Esophagus muscularis mucosa (tissue), 4 donors: ENCODE measurements at places on chromosomes 5 and 9. TPM values are rescaled to one million over a fixed set of nuclear protein-coding genes. Genes with fewer than 3 reads are reported as not detected.
A peak's percentile ranks its signal among the peaks of the same experiment; 100 is the strongest.

DNA sequence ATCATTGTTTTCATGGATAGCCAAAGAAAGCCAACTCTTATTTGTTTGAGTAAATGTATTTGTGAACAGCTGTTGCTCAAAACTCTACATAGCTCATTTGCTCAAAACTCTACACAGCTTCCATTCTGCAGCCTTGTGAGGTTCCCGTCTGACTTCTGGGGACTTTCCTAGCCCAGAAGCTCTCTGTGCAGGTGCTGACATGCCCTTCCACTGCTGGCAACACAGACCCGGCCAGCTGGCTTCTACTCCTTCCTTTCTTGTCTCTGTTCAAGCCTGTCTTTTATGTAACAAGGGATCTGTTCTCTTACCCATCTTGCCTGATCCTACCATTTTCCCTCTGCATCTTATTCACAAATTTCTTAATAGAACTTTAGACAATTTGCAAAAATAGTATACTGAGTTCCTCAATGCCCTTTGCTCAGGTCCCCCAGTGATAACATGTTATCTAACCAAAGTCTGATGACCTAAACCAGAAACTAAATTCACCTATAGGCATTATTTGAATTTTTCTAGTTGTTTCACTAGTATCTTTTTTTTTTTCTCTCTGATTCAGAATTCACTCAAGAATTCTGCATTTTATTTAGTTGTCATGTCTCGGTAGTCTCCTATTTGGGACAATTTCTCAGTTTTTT is 556.5 kb upstream of the SEMA6A start:
- H3K27ac ChIP-seq: no peak overlapping the region
- no peak for DNase-seq
- no peaks in the 10 kb centered on the region for H3K36me3 ChIP-seq

GRCh38 chr9:114409103-114409780 is 21.5 kb upstream of the AKNA start:
- DNase-seq: no peak
- no peak overlapping the region for H3K4me3 ChIP-seq
- H3K4me1 ChIP-seq: peaks cover 10% of the 10 kb centered on the region
- H3K36me3 ChIP-seq: peaks cover 16% of the 10 kb centered on the region
- H3K27me3 ChIP-seq: no peaks in the 10 kb centered on the region
- H3K27ac ChIP-seq: no peak overlapping the region

GRCh38 chr5:103375863-103376591 is 117.5 kb downstream of the MACIR start:
- H3K27ac ChIP-seq: no peak overlapping the region
- H3K36me3 ChIP-seq: no peaks in the 10 kb centered on the region
- no peaks in the 10 kb centered on the region for H3K4me1 ChIP-seq
- no peaks in the 10 kb centered on the region for H3K27me3 ChIP-seq
- no peak for DNase-seq

GRCh38 chr9:70466976-70467561 is 52.6 kb upstream of the KLF9 start:
- H3K4me3 ChIP-seq: no peak overlapping the region
- peaks cover 34% of the 10 kb centered on the region for H3K4me1 ChIP-seq
- no peaks in the 10 kb centered on the region for H3K36me3 ChIP-seq
- DNase-seq: no peak
- H3K27ac ChIP-seq: peak overlapping the region; percentile 49
- H3K27me3 ChIP-seq: no peaks in the 10 kb centered on the region

DNA sequence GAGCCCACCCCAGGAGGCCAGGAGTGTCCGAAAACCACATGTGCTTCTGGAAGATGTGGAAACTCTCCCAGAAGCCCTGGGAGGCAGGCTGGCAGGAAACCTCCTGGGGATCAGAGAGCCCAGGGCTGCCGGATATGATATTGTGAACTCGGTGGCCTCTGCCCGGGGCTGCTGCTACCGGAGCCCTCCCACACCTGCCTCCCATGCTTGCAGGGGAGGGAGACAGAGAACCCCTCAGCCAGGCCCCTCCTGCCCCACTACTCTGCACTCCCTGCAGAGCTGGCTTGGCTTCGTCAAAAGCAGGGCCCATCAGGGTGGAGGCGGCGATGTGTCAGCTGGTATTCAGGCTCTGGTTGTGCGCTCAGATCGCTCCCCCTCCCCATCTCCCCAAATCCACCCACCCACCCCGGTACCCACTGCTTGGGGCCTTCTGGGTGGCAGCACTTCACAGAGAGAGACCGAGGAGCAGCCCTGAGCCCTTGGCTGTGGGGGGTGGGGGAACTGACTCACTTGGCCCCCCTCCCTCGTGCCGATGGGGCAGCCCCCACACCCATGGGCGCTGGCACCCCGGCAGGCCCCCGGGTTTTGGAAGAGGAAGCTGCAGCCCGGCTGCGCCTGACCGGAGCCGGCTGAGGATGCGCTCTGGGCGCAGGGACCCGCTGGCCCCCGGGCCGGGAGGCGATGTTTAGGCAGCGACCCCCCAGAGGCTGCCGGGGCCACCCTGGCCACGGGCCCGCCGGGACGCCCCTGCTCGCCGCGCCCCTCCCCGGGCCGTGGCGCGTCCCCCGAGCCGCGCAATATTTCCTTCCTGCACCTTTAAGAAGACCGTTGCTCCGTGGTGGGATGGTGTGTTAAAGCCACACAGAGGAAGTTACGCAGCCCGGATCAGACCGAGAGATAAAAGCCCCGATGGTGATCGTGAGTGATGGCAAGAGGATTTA is 786 bp upstream of the NTNG2 start:
- no peak for DNase-seq
- H3K36me3 ChIP-seq: no peaks in the 10 kb centered on the region
- H3K4me3 ChIP-seq: peak overlapping the region; percentile 90
- H3K27ac ChIP-seq: no peak overlapping the region
- peaks cover 33% of the 10 kb centered on the region for H3K27me3 ChIP-seq
- peaks cover 49% of the 10 kb centered on the region for H3K4me1 ChIP-seq

DNA sequence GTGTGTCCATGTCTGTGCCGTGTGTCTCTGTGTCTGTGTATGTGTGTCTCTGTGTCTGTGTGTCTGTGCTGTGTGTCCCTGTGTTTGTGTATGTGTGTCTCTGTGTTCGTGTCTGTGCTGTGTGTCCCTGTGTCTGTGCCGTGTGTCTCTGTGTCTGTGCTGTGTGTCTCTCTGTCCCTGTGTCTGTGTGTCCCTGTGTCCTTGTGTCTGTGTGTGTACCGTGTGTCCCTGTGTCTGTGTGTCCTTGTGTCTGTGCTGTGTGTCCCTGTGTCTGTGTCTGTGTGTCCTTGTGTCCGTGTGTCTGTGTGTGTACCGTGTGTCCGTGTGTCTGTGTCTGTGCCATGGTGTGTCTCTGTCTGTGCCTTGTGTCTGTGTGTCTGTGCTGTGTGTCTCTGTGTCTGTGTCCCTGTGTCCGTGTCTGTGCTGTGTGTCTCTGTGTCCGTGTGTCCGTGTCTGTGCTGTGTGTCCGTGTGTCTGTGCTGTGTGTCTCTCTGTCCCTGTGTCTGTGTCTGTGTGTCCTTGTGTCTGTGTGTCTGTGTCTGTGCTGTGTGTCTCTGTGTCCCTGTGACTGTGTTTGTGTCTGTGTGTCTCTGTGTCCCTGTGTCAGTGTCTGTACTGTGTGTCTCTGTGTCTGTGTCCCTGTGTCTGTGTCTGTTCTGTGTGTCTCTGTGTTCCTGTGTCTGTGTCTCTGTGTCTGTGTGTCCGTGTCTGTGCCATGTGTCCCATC is 23.2 kb downstream of the CACNA1B start:
- H3K27me3 ChIP-seq: no peaks in the 10 kb centered on the region
- H3K4me3 ChIP-seq: no peak overlapping the region
- H3K4me1 ChIP-seq: no peaks in the 10 kb centered on the region
- no peak for DNase-seq
- H3K36me3 ChIP-seq: no peaks in the 10 kb centered on the region
- H3K27ac ChIP-seq: no peak overlapping the region

DNA sequence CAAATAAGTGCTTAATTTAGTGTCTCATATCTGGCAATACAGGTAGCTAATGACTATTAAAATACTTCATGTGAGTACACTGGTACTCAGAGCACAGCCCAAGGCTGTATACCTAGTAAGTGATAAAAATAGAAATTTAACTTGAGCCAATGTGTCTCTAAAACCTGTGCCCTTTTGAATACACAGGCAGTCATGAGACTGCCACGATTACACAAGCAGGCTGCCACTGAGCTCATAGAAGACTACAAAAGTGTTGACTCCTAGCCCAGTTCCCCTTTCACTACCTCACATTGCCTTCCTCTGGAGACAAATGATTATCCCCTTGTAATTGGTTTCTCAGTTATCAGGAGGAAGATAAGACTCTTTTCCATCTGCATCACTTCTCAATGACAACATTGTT is 66.3 kb upstream of the PAPPA start:
- peaks cover 7% of the 10 kb centered on the region for H3K4me1 ChIP-seq
- H3K36me3 ChIP-seq: no peaks in the 10 kb centered on the region
- DNase-seq: no peak

DNA sequence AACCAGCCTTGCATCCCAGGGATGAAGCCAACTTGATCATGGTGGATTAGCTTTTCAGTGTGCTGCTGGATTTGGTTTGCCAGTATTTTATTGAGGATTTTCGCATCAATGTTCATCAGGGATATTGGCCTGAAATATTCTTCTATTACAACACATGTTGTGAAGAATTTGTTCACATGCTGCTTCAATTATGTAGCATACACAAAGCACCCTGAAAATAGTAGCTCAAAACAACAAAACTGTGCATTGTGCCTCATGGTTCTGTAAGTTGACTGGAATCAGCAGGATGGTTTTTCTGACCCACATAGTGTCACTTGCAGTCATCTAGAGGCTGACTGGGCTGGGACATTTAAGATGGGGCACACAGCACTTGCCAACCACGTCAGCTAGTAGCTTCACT is 193.9 kb downstream of the SYK start:
- no peak for DNase-seq
- no peaks in the 10 kb centered on the region for H3K36me3 ChIP-seq
- no peak overlapping the region for H3K4me3 ChIP-seq
- no peak overlapping the region for H3K27ac ChIP-seq
- H3K27me3 ChIP-seq: no peaks in the 10 kb centered on the region
- peaks cover 12% of the 10 kb centered on the region for H3K4me1 ChIP-seq

GRCh38 chr5:172224996-172225395 is 31.0 kb downstream of the EFCAB9 start:
- no peak overlapping the region for H3K27ac ChIP-seq
- no peaks in the 10 kb centered on the region for H3K27me3 ChIP-seq
- DNase-seq: no peak
- no peak overlapping the region for H3K4me3 ChIP-seq

DNA sequence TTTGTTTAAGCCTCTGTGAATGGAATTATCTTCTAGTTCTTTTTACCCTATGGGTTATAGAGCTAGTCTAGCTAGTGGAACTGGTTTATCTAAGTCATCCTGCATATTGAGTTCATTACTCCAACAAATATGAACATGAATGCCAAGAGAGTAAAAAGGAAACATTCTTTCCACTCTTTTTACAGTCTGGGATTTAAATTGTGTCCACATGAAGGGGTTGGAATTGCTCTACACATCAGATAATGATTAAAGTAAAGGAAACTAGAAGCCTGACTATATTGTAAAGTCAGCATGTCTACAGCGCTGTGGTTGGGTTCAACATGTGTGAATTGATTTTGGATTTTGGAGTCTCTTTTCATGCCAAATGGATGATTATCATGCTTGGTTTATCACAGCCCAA is 173.1 kb downstream of the CCDC171 start:
- H3K4me1 ChIP-seq: no peaks in the 10 kb centered on the region
- no peak overlapping the region for H3K4me3 ChIP-seq
- DNase-seq: no peak
- no peaks in the 10 kb centered on the region for H3K36me3 ChIP-seq
- H3K27ac ChIP-seq: no peak overlapping the region

DNA sequence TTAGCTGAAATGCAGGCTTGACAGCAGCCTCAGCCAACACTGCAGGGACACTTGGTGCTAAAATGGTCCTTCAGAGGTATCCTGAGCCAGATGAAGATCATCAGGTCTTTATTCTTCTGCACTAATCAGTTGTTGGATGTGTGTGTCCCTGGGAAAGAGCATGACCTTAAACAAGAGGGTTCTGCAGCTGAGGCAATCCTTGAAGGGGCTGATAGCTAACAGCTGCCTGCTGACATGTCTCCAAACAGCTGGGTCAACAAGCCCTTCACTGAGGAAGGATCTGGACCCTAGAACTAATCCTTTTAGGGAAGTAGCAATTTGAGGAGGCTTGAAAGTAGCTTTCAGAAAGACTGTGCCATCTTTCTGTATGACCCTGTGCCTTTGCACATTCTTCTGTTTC is 376.3 kb upstream of the ACTBL2 start:
- no peaks in the 10 kb centered on the region for H3K36me3 ChIP-seq
- no peaks in the 10 kb centered on the region for H3K4me1 ChIP-seq
- H3K4me3 ChIP-seq: no peak overlapping the region
- H3K27ac ChIP-seq: no peak overlapping the region
- DNase-seq: no peak

Gene FOXD4L4
- total RNA-seq: not detected

Gene LAMC3
- total RNA-seq: 0.34 TPM

Gene C9orf153
- 0.46 TPM for total RNA-seq
